Posterior vena cava (tissue), 2 donors: ENCODE measurements at places on chromosomes 11 and 22. TPM values are rescaled to one million over a fixed set of nuclear protein-coding genes. Genes with fewer than 3 reads are reported as not detected.

The SEZ6L gene
- 0.09 TPM for total RNA-seq

The CD3G gene
- total RNA-seq, result 0.57 TPM

The FLRT1 gene
- 0.29 TPM for total RNA-seq

The C11orf91 gene
- 2.2 TPM for total RNA-seq

The FOLR1 gene
- total RNA-seq, result not detected

- no peak for DNase-seq
Observed at GRCh38 chr11:88363648-88364065, 26.1 kb upstream of the CTSC start.

GRCh38 chr22:42343531-42344081 lies 73.2 kb upstream of the TCF20 start:
- no peak for DNase-seq

- no peak for DNase-seq
Observed at GRCh38 chr22:30283342-30283741, 6.0 kb downstream of the CASTOR1 start.

DNA sequence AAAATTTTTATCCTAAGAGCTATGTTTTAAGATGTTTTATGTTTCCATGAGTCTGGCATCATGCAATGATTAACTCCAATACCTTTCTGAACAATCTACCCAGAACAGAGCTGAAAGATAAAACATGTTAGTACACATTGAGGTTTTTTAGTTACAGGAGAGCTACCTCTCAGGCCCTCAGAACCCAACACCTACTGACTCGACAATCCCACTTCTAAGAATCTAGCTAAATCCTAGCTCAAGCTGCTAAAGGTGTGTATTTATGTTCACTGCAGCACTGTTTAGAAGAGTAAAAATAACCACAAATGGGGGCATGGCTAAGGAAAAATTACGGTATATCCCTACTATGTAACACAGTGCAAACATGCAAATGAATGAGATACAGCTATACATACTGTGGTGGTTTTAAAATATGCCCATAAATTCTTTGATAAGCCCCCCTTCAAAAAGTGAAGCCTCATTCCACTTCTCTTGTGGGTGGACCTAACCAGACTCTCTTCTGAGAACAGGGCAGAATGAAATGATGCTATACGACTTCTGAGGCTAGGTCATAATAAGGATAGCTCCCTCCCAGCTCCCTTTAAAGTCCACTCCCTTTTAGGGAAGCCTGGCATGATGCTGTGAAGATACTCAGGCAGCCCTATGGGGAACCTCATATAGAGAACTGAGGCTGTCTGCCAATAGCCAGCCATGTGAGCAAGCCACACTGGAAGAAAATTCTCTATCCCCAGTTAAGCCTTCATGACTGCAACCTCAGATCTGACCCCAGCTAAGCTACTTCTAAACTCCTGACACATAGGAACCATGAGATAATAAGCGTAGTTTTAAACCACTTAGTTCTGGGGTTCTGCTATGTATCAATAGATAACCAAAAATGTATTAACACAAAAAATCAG lies 29.5 kb downstream of the TMEM123 start:
- no peak for DNase-seq

DNA sequence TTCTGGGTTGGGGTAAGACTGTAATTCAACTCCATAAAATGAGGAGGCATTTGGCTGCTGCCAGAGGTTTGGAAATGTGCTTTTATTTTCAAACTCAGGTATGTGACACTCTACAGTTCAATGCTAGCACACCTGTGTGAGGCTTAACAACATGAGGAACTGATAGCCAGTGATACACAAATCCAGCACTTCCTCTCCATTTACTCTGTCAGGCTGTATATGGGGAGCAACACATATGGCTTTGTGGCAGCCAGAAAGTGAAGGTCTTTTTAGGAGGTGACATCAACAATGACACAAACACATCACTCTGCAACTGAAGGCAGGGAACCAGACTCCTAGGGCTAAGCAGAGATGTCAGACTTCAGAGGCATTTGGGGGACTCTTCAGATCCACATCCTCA lies 4.6 kb upstream of the LYVE1 start:
- DNase-seq, result no peak

GRCh38 chr11:330694-331357 lies 10.2 kb upstream of the IFITM3 start:
- DNase-seq, result peak; percentile 77

DNA sequence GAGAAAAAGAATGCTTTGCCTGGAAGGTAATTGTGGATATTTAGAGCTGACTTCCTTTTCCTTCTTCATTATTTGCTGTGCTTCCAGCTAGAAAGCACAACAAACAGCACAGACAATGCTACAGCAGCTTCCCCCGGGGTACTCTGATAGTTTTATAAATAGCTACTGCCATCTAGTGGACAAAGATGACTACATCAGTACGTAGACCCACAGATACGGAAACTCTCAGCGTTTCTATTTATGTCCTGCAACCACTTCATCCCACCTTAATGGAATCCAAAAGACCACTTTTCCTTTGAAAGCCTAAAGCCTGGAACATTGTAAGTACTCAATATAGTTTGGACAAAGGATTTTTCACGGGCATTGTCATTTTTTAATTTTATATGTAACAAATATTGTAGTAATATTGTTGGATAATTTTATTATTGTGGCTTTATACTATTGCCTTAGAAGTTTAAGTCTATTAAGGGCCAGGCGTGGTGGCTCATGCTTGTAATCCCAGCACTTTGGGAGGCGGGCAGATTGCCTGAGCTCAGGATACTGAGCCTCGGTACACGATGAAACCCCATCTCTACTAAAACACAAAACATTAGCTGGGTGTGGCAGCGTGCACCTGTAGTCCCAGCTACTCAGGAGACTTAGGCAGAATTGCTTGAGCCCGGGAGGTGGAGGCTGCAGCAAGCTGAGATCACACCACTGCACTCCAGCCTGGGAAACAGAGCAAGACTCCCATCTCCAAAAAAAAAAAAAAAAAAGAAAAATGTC lies 7.5 kb downstream of the HSPA8 start:
- no peak for DNase-seq

DNA sequence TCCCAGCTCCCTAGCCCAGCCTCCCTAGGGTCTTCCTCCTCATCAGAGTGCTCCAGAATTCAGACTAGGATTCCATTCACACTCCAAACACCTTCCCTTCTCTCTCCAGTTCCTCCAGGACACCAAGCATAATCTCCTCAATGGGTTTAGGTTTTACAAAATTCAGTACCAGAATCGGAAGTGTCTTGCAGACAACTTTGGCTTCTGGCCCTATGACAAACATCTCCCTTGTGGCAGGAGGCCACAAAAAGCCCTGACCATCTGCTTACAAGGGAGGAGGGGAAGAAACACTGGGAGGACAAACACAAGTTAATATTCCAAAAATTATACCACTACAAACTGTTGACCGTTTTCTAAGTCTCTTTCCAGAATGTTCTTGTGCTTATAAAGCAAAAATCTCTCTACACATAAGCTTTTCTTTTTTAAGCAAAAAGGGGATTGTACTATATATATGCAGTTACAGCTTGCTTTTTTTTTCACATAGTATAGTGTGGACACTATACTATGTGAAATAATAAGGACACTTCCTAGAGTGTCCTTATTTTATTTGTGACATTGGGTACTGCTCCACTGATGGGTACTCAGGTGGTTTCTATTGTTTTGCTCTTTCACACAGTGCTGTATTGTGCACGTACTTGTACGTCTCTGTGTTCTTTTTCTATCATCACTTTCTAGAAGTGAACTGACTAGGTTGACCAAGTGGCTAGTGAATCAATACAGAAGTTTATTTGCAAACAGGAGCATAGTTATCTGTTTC lies 78.7 kb downstream of the BDNF start:
- DNase-seq, result no peak

- peak; percentile 85 for DNase-seq
Observed at GRCh38 chr11:7657306-7658025, 15.8 kb downstream of the CYB5R2 start.

DNA sequence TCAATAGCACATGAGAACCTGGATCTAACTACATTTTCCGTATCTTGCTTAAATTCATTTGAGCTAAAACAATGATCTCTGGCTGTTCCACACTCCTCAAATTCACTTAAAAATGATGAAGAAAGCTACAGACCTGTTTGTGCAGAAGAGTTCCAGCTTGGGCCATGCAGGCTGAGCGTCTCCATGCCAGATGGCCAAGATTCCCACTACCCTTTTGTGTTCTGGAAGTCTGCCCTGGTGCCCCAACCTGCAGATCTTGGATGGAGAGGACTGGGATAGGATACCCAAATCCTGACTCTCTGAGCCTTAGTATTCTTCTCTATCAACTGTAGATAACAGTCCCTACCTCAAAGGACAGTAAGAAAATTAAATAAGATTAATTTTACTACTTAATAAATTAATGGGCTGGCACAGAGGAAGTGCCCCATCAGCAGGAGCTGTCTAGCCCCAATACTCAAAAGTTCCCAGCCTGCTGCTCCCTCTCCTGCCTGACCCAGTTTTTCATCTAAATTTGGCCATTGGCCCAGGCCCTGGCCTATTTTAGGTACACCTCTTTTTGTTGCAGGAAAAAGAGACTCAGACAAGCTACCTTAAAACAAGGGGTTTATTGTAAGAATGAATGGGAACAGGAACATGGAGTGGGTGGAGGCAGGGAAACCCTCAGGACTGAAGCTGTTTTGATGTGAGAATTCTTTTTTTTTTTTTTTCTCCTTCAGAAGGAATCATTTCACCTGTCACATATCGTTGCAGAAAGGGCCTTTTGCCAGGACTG lies 81.4 kb upstream of the GRK3 start:
- DNase-seq, result no peak
